ENCODE measurements at places on chromosomes 1 and 21.

DNA sequence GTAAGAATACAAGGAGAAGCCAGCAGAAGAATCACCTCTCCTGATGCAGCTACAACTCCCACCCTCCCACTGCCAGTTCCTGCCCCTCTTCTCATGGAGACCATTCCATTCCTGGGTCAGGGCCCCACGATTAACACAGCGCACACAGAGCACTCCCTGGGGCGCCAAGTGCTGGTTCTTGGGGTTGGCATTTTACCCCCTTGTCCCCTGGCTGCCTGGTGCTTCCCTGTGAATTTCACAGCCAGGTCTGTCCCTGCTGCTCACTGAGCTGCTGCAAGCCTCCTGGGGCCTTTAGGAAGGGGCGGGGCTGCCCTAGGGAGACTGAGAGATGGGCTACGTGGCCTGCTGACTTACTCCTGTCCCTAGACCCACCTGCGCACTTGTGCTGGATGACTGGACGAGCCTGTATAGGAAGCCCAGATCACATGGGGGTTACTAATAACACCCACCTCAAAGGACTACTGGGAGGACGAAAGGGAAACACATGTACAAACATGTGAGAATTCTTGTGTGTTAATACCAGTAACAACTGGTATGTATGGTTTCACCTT is 4.8 kb downstream of the ZNF672 start:
- no peak for DNase-seq

- DNase-seq = no peak
These were observed 183.4 kb downstream of the PLPPR4 start for GRCh38 chr1:99447721-99448120.

GRCh38 chr21:34986561-34987500 is 62.3 kb downstream of the RUNX1 start:
- DNase-seq = peak; percentile 50

- DNase-seq = no peak
These were observed 25.7 kb downstream of the HSPG2 start for GRCh38 chr1:21911205-21912001.

- DNase-seq = no peak
These were observed 22.7 kb downstream of the DLGAP3 start for GRCh38 chr1:34906756-34907155.

GRCh38 chr1:55310505-55310971 is 95.4 kb upstream of the USP24 start:
- no peak for DNase-seq

- no peak for DNase-seq
These were observed 78.2 kb upstream of the COA6 start for GRCh38 chr1:234295068-234295467.

DNA sequence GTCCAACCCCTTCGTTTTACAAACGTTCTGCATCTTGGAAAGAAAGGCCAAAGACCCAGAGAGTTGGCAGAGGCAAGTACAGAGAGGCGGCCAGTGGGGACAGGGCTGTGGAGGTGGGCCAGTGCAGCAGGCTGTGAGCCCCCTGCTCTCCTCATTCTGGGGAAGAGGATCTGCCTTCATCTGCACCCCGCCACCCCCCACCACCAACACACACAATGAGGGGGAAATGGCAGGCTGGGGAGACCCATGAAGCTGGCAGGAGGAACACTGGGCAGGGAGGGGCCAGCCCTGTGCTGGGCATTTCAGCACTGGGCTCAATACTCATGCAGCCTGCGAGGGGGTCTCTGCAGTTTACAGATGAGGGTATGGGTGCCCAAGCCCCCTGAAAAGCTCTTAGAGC is 14.6 kb downstream of the STMN1 start:
- DNase-seq = no peak

- DNase-seq = peak; percentile 3
These were observed at the start of gene OR10R2 for GRCh38 chr1:158471920-158472319. Gene OR10R2, plus strand, starts transcription at chr1:158472220. Its CDS starts 106 bp downstream, at chr1:158472326.

DNA sequence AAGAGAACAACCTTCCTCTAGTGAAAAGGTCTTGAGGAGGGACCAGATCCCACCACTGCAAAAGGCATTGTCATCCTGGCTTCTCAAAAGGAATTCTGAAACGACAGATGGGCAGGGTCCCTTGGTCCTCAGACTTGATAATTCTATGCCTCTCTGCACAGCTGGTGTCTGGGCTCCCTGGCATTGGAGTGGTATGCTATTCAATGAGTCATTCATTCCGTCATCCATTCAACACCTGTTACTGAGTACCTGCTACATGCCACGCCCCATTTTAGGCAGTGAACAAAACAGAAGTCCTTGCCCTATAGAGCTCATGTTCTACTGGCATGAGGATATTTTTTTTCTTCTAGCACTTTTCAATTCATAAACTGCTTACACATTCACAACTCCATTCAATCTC is 45.8 kb upstream of the HMGB4 start:
- DNase-seq = no peak

GRCh38 chr1:89842567-89843272 is 21.9 kb downstream of the LRRC8D start:
- DNase-seq = peak; percentile 69

GRCh38 chr1:167630568-167631385 is 745 bp downstream of the RCSD1 start:
- DNase-seq = no peak

GRCh38 chr1:64848803-64849202 is 103.9 kb downstream of the RAVER2 start:
- peak; percentile 49 for DNase-seq

GRCh38 chr1:98903261-98903660 is 101.4 kb downstream of the PLPPR5 start:
- DNase-seq = no peak

DNA sequence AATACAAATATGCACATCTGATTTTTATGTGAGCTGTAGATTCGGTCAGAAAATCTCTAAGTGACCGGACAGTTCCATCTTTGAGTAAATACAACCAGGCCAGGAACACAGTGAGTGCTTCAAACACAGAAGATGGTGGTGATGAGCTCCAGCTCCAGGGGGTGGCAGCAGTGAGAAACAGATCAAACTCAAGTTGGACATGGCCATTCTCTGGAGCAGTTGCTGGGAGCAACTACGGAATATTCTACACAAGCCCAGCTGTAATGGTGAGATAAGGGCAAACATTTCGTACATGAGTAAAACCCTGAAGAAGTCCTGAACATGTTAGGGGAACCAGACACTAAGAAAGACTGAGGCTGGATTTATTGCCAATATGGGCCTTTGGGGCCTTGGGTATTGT is 100.7 kb downstream of the BARHL2 start:
- DNase-seq = no peak

DNA sequence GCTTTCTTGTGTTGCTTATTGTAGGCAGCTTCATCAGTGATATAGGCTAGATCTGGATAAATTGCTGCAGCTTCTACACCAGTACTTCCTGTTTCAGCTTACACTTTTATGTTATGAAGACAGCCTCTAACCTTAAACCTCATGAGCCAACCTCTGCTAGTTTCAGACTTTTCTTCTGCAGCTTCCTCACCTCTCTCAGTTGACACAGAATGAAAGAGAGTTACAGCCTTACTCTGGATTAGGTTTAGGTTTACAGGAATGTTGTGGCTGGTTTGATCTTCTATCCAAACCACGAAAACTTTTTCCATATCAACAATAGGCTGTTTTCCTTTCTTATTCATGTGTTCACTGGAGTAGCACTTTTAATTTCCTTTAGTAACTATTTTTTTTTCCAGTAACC is 76.9 kb upstream of the RNPC3 start:
- no peak for DNase-seq

- DNase-seq = no peak
These were observed 345 bp upstream of the ALDH9A1 start for GRCh38 chr1:165698761-165699052.

DNA sequence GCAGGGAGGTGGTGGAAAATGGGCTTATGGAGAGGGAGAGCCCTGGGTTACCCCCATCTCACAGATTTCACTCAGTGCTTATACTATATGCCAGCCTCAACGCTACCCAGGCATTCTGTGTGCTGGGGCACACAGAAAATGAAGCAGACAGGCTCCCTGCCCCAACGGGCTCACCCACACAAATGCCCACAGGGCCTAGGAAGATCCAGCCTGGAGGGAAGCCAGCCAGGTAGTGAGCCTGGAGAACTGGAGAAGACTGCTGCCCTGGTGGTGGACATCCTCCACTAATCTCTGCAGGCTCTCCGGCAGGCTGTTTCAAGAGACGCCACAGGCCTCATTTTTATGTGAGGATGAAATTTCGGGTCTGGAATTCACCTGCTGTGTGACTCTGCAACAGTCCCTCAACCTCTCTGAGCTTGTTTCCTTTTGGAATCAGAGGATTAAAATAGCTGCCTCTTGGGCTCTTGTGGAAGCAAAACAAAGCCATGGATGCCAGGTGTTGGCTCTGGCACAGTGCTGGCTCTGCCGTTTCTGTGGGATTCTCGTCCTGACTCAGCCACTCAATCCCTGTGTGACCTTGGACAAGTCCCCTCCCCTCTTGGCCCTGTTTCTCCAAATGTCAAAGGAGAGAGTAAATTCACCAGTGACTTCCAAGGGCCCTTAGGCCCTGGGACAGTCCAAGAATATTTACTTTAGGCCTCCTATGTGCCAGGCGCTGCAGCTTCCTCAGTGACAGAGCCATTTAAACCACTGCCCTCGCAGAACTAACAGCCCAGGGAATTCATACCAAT is 3.6 kb downstream of the PAQR7 start:
- no peak for DNase-seq

DNA sequence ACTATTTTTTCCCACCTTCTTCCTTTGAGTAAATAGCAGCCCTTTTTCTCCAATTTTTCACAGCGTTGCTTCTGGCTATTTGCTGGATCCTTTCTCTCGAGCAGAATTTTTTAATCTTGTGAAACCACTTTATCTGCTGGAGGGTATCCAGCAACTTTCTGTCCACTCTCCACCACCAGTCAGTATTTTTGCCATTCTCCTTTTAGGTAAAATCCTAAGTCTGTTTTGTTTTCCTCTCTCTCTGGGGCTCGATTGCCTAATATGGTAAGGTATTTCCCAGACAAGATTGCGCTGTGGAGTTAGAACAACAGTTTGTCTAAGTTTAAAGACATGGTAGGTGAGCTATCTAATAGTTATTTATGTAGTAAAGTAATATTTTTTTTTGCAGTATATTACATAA is 156.9 kb downstream of the PPP1R12B start:
- no peak for DNase-seq

GRCh38 chr1:217569021-217569420 is 61.9 kb downstream of the GPATCH2 start:
- no peak for DNase-seq

DNA sequence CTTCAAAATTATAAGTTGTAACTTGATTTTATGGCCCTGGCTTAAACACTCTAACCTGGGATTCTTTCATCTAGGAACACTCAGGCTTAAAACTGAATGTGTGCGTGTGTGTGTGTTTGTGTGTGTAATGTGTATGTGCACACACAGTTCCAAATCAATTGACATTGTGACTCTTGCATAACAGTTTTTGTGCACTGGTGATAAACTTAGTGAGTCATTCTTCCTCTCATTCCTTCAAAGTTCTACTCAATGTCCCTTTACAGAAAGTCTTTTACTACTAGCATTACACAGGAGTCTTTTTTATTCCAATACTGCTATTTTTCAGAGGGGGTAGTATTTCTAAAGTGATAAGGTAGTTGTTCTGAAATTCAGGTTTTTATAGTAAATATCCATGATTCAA is 943.6 kb downstream of the KCNT2 start:
- DNase-seq = no peak

GRCh38 chr1:39663559-39663958 is 8.3 kb downstream of the NT5C1A start:
- DNase-seq = no peak

DNA sequence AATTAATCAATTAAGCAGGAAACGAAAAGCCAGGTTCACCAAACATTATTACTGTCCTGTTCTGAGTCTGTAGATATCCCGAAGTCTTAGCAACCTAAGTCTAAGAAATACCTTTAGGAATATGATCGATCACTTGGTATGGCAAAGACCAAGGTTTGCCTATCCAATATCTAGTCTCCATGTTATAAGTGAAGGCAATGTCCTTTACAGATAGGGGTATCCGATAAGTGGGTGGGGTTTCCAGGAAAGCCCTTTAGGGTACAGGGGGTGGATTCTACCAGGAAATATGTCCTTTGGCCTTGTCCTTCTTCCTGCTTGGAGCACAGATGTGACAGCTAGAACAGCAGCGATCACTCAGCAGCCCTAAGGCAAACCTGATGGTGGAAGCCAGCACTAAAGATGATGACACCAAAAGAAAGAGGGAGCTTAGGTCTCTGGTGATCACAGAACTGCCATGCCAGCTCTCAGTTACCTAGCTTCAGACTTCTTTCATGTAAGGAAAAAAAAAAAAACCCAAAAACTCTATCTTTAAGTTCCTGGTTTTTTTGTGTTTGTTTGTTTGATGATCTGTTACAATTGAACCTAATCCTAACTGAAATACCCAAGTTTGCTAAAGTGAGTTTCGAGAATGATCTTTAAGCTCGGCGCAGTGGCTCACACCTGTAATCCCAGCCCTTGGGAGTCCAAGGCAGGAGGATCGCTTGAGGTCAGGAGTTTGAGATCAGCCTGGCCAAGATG is 40.8 kb downstream of the DSTYK start:
- DNase-seq = no peak

DNA sequence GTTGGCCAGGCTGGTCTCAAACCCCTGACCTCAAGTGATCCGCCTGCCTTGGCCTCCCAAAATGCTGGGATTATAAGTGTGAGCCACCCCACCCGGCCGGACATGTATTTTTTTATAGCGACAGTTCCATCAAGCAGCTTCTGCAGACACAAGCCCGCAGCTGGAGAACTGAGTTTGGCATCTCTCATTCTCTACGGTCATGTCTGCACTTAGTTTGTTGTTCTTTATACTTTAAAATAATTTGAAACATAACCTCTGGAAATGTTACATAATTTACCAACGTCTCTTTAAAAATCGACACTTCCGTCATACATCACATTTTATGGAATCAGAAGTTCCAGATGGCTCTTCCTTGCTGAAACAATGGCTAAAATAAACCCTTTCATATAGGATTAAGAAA is 183.6 kb downstream of the DYRK1A start:
- no peak for DNase-seq

- DNase-seq = no peak
These were observed 101.6 kb downstream of the DMRTB1 start for GRCh38 chr1:53560581-53561502.

DNA sequence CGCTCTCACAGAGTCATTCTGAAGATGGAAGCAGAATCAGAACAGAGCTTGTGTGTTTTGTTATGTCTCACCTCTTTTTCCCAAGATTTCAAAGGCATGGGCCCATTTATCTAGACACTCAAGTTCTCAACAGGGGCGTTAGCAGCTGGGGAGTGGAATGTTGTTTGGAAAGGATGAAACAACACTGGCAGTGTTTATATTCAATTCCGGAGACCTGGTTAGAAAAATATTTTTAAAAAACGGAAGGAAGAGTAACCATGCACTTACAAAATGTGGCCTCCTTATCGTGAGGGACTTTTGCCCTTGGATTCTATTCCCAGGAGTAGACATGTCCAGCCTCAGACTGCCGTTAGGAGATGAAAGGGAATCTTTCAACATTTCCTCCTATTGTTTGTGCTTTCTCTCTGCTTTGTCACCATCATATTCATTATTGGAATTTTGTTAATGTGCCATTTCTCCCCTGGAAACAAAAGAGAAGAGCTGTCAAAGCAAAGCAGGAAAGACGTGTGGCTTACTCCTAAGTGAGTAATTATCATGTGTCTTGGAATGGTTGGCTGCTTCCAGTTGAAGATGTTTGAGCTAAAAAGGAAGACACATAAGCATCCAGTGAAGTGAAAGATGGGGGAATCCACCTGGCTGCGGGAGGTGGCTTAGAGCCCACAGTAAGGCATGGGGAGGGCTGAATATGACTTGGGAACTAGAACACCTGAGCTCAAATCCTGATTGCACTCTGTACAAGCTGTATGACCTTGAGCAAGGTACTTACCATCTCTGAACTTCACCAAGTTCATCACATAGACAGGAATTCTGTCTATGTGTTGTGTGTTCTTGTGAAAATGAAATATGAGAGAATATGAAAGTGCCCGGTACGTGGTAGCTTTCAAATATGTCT is 71.7 kb upstream of the JUN start:
- DNase-seq = no peak
